Mesenteric fat pad (tissue), 1 donor: ENCODE measurements at places on chromosomes 5 and 9. TPM values are rescaled to one million over a fixed set of nuclear protein-coding genes. Genes with fewer than 3 reads are reported as not detected.
A peak's percentile ranks its signal among the peaks of the same experiment; 100 is the strongest.

Gene RMI1
- 3.6 TPM for total RNA-seq

- no peak for DNase-seq
These were observed 14.8 kb downstream of the SUB1 start for GRCh38 chr5:32600054-32600622.

DNA sequence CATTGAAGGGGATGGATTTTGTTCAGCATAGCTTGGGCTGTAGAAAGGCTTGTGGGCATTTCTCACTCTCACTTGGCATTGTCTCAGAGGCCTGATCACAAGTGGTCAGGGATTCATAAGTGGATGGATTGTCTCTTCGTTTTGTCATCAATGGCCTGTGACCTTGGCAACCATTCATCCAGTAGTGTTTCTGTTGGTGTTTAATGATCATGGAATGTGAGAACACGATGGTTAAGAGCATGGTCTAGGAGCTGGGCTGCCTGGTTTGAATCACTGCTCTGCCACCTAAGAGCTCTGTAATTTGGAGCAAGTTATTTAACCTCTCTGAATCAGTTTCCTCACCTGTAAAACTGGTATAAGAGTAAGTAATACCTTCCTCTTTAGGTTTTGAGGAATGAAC, 430.1 kb upstream of the MEF2C start:
- DNase-seq: no peak

Gene ANKRD33B
- 5.7 TPM for total RNA-seq

DNA sequence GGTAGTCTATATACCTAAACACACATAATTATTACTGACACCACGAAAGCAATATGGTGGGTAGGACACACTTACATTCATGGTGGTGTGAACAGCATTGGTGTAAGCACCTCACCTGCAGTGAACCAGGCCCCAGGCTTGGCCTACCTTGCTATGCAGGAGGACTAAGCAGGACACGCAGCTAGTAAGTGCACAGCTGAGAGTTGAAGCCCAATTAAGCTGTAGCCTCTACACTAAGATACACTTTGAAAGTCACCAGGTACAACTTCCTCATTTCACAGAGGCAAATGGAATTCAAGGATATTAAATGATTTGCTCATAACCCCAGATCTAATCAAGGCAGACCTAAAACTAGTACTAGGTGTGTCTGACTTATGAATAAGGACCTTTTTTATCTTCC, 145.8 kb upstream of the PAPPA start:
- DNase-seq: no peak

Gene LCN1
- 2.3 TPM for total RNA-seq

- no peak for DNase-seq
These were observed 69.6 kb upstream of the PJA2 start for GRCh38 chr5:109479260-109479860.

DNA sequence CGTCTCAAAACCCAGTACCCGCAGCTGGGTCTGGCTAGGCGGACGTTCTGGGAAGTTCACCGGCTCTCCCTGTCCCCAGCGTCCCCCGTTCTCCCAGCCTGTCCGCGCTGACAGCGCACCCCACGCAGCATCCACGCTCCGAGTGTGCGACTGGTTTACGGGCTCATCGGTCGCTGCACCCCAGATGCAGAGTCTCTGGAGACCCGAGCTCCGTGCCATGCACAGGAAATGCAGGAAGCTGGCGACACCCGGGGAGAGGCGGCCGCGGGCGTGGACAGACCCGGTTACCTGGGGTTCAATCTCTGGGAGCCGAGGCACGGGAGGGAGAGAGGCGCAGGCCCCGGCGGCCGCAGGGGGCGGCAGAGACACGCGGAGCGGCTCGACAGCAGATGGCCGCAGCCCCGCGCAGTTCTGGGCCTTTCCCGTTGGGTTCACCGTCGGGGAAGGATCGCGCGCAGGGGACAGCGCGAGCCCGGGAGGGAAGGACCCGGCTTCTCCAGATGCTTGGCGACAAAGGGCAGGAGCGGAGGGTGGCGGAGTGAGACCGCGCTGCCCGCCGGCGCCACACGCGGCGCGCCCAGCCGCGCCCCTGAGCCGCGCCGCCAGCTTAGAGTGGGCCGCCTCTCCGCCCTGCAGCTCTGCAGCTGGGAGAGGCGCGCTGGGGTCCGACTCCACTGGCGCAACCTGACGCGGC, 558 bp downstream of the SHROOM1 start:
- peak; percentile 94 for DNase-seq

Gene ADAMTS16
- total RNA-seq: 1.8 TPM

Gene PCDHGA2
- total RNA-seq: 3.7 TPM

GRCh38 chr5:475704-476101, 32.7 kb downstream of the EXOC3 start:
- DNase-seq: no peak

DNA sequence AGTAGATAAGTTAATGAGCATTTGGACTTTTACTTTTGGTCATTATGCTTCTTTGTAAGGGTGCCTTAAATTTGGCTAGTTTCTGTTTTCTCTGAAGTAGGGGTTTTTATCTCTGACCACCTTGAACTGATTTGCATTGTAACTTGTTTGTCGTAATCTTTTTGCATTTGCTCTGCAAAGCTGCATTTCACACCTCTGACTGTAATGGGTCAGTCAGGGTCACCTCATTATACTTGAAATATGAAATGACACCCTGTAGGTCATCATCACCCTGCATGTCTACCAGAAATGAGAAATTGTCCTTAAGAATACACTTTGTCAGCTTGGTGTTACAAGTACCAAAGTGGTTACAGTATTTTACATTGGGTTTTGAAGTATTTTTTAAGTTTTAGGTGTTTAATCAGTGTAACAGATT, 74.0 kb downstream of the KCNN2 start:
- no peak for DNase-seq

DNA sequence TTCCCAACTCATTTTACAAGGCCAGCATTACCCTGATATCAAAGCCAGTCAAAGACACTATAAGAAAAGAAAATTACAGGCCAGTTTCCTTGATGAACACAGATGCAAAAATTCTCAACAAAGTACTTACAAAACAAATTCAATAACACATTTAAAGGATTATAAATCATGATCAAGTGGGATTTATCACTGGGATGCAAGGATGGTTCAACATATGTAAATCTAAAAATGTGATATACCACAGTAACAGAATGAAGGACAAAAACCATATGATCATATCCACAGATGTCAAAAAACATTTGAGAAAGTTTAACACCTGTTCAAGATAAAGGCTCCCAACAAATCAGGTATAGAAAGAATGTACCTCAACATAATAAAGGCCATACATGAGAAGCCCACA, 130.6 kb downstream of the NDUFS4 start:
- DNase-seq: no peak

Gene CLIC3
- total RNA-seq: 1.6 TPM

- DNase-seq: no peak
These were observed 7.6 kb downstream of the LHX3 start for GRCh38 chr9:136197084-136197875.

- no peak for DNase-seq
These were observed 306.6 kb downstream of the MLLT3 start for GRCh38 chr9:20315677-20316076.

DNA sequence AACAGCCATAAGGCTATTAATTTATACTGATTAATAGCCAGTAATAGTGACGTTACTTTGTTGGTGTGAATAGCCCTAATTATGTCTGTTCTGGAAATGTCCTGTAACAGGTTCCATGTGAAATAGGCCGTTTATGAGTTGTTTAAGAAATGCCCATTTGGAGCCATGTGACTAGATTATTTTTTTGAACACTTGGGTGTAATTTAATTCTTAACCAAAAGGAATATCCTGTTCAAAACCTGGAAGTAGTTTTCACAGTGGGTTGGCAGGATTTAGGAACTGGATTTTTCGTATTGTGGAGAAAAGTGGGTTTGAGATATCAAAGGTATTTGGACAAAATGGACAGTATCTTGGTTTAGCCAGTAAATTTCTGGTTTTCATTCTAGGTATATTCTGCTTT, 1.3 kb downstream of the TENT2 start:
- DNase-seq: no peak

DNA sequence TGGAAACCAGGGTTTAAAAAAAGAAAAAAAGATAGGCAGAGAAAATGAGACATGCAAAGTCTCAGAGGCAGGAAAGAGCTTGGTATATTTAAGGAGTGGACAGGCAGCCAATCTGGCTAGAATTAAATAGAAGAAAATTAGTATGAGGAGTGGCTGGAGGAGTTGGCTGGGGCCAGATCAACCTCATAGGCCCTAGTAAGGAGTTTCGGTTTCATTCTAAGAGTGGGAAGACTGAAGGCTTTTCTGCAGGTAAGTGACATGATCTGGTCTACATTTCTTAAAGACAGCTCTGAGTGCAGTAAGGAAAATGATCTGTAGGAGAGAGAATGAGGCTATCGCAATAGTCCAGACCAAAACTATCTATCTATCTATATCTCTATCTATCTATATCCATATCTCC, 27.5 kb downstream of the ADRB2 start:
- no peak for DNase-seq

Gene NRG2
- total RNA-seq: 5.7 TPM

DNA sequence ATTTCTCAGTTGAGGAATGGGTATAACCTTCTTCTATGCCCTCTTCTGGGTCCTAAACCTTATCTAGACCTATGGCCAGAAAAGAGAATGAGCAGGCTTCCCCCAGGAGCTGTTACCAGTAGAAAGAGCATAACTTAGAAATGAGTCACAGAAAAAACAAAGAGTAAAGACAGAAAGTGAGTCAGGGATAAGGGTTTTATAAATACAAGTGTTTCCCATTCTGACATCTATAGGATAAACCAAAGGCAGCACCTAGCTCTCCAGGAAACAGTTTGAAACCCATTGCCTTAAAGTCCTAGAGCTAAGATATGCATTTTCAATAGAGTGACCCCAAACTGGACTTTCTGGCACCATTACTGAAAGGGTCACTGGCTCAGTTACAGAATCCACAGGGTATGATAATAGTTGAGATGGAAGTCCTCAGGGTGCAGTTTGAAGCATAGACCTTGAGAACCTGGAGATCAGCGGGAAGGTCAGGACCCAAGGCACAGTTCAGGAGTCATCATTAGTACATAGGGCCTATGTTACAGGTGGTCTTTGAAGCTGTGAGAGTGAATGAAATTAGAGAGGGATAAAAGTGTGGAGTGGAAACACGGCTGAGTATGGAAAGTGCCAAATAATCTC, 42.7 kb upstream of the LIFR start:
- DNase-seq: no peak

- DNase-seq: no peak
These were observed 2.8 kb upstream of the SMARCA2 start for GRCh38 chr9:2012347-2012746.

DNA sequence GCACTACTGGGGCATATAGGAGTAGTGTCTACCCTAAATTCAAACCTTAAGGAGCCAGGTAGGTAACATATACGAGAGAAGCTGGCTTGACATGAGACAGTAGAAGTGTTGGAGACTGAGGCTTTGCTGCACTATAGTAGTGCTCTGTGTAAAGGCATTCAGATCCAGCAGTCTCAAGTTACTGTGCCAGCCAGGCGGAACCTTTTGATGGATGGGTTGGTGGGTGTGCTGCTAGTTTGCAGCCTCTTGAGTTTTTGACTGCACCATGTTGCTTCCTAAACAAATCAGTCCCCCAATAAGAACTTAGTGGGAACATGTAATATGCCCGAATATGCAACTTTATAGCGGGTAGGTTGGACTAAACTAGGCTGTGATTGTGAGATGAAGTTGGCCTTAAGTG, 1.5 kb downstream of the CLTA start:
- no peak for DNase-seq

- no peak for DNase-seq
These were observed 18.4 kb downstream of the GADD45G start for GRCh38 chr9:89622933-89623861.

Gene JAKMIP2
- 0.06 TPM for total RNA-seq

- DNase-seq: peak; percentile 76
These were observed 357.9 kb upstream of the CCNH start for GRCh38 chr5:87770601-87771121.

- DNase-seq: no peak
These were observed 234.3 kb downstream of the SAXO1 start for GRCh38 chr9:18798508-18799290.

GRCh38 chr9:22036866-22037626, 27.9 kb upstream of the CDKN2B start:
- DNase-seq: no peak

Gene ADAMTSL2
- 2.5 TPM for total RNA-seq

GRCh38 chr5:111337133-111337532, 112.9 kb downstream of the CAMK4 start:
- DNase-seq: no peak

DNA sequence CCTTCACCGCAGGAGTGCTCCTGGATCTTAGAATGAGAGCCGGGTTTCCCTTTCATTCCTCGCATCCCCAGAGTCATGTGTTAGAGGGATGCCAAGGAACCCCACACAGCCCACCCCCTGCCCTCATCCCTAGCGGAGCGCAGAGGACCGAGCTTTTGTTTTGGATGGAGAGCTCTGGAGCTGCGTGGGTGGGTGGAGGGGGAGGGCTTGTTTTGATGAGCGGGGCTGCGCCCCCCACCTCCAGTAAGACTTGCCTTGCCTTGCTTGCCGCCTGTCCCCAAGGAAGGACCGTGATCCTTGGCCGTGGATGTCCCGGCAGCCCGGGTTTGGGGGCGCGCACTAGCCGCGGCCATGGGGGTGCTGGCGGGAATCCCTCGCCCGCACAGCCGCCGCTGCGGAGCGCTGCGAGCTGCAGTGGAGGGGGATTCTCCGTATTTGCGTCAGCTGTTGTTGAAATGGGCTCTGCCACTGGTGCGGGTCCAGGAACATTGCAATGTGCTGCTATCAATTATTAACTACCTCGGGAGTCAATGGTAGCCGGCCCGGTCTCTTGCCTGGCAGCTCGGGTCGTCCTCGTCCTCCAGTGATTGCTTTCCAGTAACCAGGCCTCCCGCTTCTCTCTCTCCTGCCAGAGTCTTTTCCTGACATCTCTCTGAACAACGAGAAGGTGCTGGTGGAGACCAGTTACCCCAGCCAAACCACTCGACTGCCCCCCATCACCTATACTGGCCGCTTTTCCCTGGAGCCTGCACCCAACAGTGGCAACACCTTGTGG, 1.0 kb downstream of the EGR1 start:
- DNase-seq: no peak

- DNase-seq: no peak
These were observed 18.7 kb upstream of the ZNF608 start for GRCh38 chr5:124764992-124765611.

Gene GPR150
- total RNA-seq: 0.32 TPM
